NAMALWA (cell line): ENCODE measurements at places on chromosomes 12 and 14.

GRCh38 chr14:87830443-87831096, 162.4 kb downstream of the GALC start:
- no peak for DNase-seq

- no peak for DNase-seq
Observed at GRCh38 chr12:45294906-45295305, 79.0 kb downstream of the ANO6 start.

- DNase-seq: no peak
Observed at GRCh38 chr12:52044292-52044983, 6.8 kb upstream of the NR4A1 start.

- no peak for DNase-seq
Observed at GRCh38 chr12:58420503-58420902, 479.1 kb downstream of the ATP23 start.
